ENCODE measurements at places on chromosomes 5 and 9.

GRCh38 chr5:74009502-74009901, 383.5 kb downstream of the ARHGEF28 start:
- H3K27ac ChIP-seq: no peak overlapping the region
- H3K27me3 ChIP-seq: peaks cover 53% of the 10 kb centered on the region
- H3K36me3 ChIP-seq: no peaks in the 10 kb centered on the region
- no peak overlapping the region for H3K4me3 ChIP-seq
- no peaks in the 10 kb centered on the region for H3K4me1 ChIP-seq

- no peak for DNase-seq
- no peak overlapping the region for H3K27ac ChIP-seq
- H3K4me1 ChIP-seq: no peaks in the 10 kb centered on the region
- no peak overlapping the region for H3K4me3 ChIP-seq
- H3K27me3 ChIP-seq: peaks cover 5% of the 10 kb centered on the region
Observed at GRCh38 chr9:7370988-7371387, 428.6 kb downstream of the DMAC1 start.

DNA sequence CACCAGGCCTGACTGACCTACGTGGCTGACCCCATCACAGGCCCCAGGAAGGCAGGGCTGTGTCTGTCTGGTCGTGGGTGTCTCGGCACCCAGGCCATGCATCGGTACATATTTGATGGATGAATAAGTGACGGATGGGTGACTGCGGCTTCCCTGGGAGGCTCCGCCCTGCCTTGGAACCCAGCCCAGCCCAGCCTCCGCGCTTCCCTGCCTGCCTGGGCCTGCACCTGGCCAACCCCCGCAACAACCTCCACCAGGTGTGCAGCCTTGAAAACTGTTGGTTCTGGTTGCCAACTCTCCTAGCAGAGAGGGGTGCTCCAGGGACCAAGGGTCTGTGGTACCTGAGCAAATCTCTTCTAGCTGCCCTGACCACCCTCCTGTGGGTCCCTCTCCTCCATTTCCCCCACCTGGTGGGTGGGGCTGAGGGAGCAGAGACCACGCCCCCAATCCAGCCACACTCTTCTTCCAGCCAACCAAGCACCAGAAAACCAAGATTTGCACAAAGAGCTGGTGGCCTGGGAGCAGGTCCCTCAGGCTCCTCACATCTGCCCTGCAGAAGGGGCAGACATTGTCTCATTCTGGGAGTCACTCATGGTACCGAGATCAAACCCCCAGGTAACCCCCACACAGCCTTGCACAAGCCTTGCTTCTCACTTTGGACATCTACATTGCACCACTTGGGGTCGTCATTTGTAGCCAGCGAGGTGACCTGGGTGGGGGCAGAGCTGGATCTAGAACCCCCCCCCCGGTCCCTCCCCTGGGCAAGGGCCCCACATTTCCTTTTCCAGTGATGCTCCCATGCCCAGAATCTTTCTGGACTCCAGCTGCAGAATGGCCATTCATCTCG, 100.6 kb upstream of the IER5L start:
- H3K4me3 ChIP-seq: no peak overlapping the region
- H3K27ac ChIP-seq: no peak overlapping the region
- no peak for DNase-seq

GRCh38 chr5:42026446-42026845, 101.4 kb downstream of the FBXO4 start:
- no peak for DNase-seq
- H3K36me3 ChIP-seq: no peaks in the 10 kb centered on the region
- no peaks in the 10 kb centered on the region for H3K4me1 ChIP-seq
- H3K27ac ChIP-seq: no peak overlapping the region
- H3K27me3 ChIP-seq: peaks cover 24% of the 10 kb centered on the region

GRCh38 chr5:14405267-14405666, 176.3 kb upstream of the OTULINL start:
- H3K27ac ChIP-seq: no peak overlapping the region
- DNase-seq: no peak
- no peaks in the 10 kb centered on the region for H3K27me3 ChIP-seq
- no peak overlapping the region for H3K4me3 ChIP-seq

Data from activated T-cell treated with anti-CD3 and anti-CD28 coated beads, Interleukin-2, amount 50 U/mL, for 72 hours (primary cell).